ENCODE measurements at places on chromosomes 7 and 10.

DNA sequence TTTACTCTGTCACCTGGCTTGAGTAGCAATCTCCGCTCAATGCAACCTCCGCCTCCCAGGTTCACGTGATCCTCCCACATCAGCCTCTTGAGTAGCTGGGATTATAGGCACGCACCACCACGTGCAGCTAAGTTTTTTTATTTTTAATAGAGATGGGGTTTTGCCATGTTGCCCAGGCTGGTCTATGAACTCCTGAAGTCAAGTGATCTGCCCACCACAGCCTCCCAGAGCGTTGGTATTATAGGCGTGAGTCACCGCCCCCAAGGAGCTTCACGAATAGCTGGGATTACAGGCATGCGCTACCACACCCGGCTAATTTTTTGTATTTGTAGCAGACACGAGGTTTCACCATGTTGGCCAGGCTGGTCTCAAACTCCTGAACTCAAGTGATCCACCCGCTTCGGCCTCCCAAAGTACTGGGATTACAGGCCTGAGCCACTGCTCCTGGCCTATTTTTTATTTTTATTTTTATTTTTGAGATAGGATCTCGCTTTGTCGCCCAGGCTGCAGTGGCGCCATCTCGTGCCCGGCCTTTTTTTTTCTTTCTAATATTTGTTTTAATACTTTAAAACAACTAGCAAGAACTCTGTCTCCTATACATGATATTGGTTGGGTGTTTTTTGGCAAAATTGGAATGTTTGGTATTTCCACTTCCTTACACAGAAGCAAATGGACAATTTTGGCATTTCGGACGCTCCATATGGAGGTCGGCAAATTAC, 1.1 kb downstream of the EFCAB10 start:
- no peak for DNase-seq

- no peak for DNase-seq
These were observed 495 bp downstream of the SFR1 start for GRCh38 chr10:104122225-104123107.

DNA sequence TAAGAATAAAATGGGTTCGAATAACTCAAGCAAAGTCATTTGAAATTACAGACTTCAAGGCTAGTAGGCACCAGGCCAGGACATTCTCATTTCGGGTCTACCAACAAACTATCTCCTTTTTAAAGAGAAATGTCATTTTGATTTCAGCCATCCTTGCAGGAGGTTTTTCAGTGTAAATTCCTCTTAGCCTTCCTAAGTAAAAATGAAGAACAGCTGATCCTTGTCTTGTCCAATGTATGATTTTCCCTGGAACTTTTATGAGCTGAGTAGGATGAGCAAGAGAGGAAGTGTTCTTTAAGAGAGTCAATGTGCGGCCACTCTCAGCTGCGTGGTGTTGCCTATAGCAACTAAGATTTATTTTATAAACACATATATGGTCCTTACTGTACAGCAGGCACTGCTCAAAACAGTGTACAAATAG, 110.1 kb downstream of the PLCE1 start:
- no peak for DNase-seq

- DNase-seq = no peak
These were observed 1139.6 kb upstream of the LRRTM3 start for GRCh38 chr10:65786279-65786678.

GRCh38 chr7:31735991-31736982, 49.3 kb downstream of the PPP1R17 start:
- DNase-seq = no peak

DNA sequence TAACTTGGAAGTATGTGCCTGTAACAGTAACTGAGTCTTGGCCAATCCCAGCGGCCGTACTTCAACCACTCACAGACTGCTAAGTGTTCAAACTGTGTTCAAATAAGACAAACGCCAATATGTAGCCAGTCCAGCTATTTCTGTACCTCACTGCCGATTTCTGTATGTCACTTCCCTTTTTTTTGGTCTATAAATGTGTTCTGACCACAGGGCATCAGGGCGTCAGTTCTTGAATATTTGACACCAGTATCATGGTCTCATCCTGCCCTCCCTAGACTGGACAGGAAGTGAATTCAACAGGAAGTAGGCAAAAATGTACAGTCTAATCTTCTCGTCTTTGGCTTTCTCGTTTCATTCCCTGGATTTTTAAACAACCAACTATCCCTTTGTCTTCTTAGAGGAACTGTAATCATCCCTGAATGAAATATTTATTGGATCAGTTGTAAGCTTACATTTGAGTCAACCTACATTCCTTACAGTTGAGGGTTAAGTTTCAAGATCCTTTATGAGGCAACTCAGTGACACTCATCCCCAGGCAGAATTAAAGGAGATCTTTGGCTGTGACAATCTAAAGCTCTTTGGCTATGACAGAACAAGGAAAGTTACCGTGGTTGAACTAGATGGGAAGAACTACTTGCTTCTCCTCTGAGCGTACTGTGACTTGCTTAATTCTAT, 232.7 kb downstream of the NSUN6 start:
- DNase-seq = no peak

DNA sequence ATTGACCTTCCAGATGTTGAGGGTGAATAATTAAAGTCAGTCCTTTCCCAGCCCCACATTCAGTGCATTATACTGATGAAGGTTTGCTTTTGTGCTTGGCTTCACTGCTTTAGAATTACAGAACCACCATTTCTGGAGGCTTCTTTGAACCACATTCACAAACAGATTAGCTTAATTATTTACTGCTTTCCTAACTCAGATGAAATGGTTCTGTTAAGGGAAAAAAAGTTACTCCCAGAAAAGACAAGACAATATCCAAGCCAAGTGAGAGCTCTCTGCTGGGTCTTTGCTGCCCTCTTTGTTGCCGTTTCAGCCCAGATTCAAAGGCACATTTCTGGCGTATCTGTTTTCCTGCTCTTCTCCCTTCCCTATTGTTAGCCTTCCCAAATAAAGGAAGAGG, 188.9 kb downstream of the AHR start:
- DNase-seq = no peak

GRCh38 chr10:102559764-102560163, 56.0 kb downstream of the SUFU start:
- DNase-seq = no peak

GRCh38 chr7:95092324-95092723, 184.9 kb downstream of the PPP1R9A start:
- DNase-seq = no peak

DNA sequence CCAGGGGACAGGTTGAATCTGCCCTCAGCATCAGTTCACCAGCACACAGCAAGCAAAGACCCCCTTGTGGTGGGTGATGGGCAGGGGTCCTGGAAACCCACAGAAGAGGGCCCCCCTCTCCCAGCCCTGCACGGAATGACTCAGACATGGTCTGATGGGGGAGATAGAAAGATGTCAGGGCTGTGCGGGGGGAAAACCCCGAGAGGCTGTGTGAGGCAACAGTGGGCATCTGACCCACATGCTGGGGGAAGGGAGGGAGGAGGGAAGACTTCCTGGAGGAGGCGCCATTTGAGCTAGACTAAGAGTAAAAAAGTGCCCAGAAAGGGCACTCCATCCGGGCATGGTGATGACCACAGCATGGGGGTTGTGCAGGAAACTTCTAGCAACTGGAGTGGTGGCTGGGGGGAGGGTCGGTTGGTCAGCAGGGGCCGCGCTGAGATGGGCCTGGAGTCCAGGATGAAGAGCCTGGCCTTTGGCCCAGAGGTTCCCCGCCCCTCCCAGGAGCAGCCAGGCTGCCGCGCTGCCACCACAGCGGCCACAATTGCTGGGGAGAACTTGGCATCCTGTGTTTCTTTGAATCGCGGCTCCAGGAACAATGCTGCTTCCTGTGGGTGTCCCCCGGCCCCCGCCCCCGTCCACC, 2.5 kb downstream of the LFNG start:
- peak; percentile 70 for DNase-seq
